RWPE1 (cell line): ENCODE measurements at places on chromosomes 3 and 15.

GRCh38 chr15:60379525-60380274 lies 18.1 kb downstream of the ANXA2 start:
- DNase-seq: peak; percentile 46

- DNase-seq: no peak
Observed at GRCh38 chr3:73719861-73720260, 95.1 kb upstream of the PDZRN3 start.

DNA sequence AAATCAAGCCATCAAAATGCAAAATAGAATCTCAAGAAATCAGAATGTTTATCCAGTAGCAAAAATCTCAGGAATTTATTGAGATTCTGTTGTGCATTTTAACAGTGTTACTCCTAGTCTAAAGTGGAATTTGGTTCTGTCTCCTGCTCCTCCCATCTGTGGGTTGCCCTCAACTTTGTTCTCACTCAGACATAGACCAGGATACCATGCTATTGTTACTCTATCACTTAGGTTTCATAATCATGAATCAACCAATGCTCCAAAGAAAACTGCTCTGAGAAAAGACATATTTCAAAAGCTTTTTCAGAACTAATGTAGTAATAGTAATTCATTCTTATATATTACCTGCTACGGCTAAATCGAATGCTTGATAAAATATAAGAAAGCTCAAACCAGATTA lies 274.7 kb downstream of the RBMS3 start:
- DNase-seq: no peak

DNA sequence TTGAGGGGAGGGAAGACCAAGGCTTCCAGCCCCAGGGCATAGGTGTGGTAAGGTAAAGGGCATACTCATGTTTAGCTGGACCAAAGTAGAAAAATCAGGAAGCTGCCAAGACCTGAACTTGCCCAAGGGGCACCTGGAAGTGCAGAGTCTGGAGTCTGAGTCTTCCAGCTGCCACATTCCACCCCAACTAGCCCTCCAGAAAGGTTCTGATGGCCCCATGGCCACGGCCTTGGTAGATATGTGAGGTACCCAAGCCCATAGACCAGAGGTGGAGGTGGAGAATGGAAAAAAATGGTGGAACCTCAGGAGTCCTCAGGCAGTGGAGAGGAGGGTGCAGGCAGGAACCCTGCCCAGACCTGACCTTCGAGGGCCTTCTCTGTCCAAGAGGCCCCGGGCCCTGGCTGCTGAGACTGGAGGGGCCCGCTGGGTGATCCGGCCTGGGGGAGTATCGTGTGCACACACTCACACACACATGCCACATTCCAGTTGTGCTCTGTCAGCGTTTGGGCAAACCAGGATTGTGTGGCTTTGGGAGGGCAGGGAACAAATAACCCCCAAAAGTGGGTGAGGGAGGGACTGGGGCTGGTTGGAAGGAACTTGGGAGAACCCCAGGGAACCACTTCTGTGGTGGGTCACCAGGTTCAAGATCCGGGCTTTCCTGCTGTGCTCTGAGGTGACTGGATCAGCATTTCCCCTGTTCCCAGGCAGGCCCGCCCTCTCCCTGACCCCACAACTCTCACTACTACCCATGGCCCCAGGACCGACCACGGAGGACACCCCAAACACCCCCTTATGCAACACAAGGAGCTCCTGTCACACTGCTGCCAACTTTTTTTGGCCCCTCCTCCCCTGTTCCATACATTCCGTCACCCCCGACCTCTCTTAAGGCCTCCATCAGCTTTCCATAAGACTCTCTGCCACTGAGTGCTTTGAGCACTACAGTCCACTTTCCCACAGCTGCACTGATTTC lies 11.6 kb downstream of the MYL3 start:
- DNase-seq: no peak

- no peak for DNase-seq
Observed at GRCh38 chr3:38835939-38836338, 19.9 kb upstream of the SCN10A start.

- DNase-seq: no peak
Observed at GRCh38 chr3:62149962-62150361, 223.4 kb downstream of the FEZF2 start.

- peak; percentile 64 for DNase-seq
Observed at GRCh38 chr3:12679468-12679867, 15.6 kb upstream of the RAF1 start.

DNA sequence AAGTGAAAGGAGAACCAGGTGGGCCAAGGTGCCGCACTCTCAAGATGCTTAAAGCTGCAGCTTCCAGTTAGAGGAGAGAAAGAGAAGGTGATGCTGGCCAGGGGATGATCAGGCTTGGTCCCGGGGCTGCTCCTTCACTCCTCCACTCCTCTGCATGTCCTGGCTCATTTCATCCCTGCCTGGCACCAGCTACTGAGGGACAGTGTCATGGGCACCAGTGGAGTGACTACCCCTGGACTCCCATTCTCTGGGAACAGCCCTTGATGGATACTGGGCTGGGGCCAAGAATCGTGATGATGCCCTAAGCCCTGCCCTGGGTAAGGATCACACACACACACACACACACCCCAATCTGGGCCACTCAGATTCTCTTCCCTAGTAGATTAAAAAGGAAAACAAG lies 243.7 kb downstream of the UACA start:
- no peak for DNase-seq

GRCh38 chr3:61897848-61898247 lies 336.5 kb downstream of the PTPRG start:
- no peak for DNase-seq

GRCh38 chr3:57966829-57967228 lies 41.4 kb upstream of the FLNB start:
- no peak for DNase-seq

DNA sequence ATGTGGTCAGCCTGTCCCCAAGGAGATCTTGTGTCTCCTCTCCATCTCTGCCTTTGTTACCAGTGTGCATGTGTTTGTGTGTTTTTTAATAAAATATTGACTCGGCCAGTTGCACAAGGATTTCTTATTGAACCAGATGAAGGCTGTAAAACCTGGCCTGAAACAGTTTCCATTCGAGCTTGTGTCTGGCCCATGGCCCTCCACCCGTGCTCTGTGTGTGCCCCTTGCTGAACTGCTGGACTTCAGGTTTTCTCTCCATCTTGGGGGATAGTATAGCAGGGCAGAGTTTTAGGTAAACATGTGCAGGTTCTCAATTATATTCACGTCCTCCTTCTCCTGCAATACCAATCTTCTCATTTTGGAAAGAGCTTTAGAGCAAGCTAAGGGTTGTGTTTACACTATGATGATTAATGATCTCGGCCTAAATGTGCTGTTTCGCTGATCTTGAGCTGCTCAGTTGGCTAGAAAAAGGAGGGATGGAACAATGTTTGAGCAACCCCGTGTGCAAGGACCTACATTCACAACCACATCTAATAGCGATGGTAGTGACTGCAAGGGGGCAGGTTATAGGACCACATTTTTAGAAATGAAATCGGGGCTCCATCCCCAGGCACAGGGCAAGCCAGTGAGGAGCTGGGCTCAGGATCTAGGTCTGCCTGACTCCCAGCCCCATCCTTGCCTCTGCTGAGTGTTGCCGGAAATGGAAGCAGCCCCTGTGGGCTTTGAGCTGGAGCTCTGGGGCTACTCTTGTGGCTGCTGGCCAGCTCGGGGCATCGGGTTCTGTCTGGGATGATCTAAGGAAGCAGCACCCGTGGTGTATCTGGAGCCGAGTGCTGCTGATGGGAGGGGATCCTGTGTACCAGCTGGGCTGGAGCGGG lies 47.7 kb downstream of the CMTM6 start:
- no peak for DNase-seq

DNA sequence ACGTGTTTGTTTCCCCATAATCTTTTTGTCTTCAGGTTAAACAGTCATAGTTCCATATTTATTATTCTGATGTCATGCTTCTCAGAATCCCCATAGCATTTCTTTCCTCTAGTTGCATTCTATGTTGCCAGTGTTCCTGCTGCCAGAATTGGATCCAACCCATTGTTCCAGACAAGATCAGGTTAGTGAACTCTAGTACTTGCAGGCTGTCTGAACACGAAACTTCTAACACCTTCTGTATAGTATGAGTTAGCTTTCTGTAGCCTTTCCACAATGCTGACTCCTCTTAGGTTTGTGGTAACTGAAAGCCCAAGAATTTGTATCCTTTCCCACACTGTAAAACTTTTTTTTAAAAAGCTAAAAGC lies 88.0 kb upstream of the ROPN1 start:
- no peak for DNase-seq

GRCh38 chr15:90955624-90956273 lies 1.1 kb downstream of the RCCD1 start:
- DNase-seq: peak; percentile 35

- no peak for DNase-seq
Observed at GRCh38 chr3:138873471-138874278, 38.9 kb upstream of the PIK3CB start.

DNA sequence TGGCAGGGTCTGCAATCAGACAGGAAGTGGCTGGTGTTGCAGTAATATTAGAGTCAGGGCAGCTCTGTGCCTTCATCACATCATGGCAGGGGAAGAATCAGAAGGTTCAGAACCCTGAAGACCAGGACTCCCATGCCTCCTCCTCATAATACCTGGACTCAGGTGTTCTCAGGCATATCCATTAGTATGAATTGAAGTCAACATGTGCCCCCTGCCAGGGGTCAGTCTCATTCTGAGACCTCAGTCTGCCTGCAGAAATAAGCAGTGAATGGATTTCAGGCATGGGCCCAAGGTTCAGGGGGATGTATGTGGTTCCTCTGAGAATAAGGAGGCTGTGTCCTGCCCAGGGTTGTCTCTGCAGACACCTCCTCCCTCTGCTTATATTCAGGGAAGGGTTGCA lies 74.2 kb downstream of the SPSB4 start:
- no peak for DNase-seq

- no peak for DNase-seq
Observed at GRCh38 chr3:181699171-181699903, 12.4 kb upstream of the SOX2 start.

GRCh38 chr3:94269763-94270162 lies 206.9 kb downstream of the NSUN3 start:
- DNase-seq: no peak

DNA sequence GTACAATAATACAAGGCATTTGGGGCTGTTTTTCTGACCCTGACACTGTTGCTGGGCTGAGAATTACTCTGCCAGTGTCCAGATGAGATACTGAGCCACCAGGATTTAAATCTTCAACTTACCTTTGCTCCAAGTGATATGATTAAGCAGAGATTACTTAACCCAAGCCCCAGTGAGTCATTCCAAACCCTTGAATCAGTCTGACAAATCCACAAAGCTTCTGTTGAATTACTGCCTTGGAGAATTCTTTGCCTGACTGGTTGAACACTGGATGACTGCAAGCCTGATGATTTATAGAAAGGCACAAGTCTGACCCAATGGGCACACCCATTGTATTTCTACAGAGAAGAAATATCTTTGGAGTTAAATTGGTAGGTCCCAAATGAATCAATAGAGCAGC lies 88.2 kb upstream of the TSC22D2 start:
- peak; percentile 92 for DNase-seq

DNA sequence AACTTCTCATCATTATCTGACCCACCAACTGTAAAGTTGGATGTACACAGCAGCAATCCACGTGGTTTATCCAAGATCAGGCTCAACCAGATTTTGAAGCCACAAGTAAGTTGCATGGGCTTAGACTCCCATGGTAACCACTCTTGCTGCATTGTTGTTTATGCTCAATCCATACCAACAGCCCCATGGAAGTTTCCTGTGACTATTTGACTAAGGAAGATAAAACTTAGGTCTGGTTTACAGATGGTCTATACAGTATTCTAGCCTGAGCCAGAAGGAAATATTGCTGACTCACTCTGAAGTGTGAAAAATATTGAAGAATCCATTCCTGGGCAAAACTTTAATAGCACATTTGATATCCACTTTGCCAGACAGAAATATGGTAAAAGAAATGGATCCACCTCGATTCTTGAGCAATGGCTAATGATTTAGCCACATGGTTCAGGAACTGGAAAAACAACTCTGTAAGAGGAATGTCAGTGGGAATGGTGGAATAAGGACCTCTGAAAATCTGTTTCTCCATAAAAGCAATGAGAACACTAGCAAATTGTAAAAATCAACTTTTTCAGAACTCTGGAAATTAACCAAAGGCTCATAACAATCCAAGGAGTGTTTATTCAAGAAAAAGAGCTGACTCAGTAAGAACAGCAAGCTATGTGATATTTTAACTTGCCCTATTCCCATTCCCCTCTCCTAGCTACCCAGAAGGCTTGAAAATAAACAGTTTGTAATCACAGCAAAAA lies 162.9 kb upstream of the STT3B start:
- no peak for DNase-seq

DNA sequence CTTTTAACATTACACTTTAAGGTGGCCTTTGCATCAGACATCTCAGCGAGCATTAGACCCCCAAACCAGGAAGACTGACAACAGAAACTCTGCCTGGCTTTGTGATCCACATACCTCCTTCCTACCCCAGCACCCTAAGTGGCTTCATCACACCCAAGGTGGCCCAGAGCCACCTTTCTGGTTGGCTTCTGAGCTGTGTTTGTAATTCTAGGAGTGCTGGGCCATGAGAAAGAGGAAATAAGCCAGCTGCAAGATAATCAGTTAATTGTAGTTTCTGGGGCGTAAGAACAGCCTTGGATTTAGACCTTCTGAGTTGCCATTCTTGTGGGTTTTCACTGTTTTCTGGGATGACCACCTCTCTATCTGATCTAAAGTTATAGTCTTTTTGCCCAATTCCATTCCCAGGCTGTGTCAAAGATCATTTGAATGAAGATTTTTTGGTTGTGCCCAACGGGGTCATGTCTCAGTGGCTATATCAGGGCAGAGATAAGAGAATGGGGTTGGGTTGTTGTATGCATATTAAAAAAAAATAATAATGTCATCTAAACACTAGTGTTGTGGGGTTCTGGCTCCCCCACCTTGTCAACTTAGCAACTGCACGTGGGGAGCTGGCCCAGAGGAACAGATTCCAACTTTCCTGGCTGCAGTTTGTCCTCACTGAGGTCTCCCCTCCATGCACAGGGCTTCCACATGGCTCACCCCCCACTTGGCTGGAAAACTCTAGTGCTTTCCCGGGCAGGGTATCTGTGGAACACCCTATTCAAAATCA lies 234.8 kb upstream of the WNT5A start:
- peak; percentile 9 for DNase-seq

- no peak for DNase-seq
Observed at GRCh38 chr15:68781217-68781616, 39.5 kb downstream of the ANP32A start.
